ENCODE measurements at places on chromosomes 4 and X.

DNA sequence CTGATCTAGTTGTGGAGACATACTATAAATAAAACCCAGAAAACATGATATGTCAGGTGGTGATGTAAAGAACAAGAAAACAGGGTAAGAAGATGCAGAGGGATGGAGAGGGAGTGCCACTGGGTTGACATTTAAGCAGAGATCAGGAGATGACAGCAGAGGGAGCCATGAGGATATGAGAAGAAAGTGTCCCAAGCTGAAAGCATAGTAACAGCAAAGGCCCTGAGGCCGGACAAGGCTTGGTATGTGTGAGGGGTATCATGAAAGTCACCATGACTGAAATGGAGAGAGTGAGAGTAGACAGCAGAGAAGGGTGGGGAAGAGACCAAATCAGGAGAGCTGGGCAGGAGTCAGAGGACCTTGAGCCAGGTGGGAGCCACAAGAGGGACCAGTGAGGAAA, 3.4 kb downstream of the GPKOW start:
- DNase-seq, result no peak

GRCh38 chr4:2042204-2042946, 16.8 kb upstream of the NAT8L start:
- DNase-seq, result peak; percentile 49

- DNase-seq, result no peak
Measured at GRCh38 chrX:32141841-32142240, 1069.5 kb downstream of the DMD start.

GRCh38 chr4:64174247-64174882, 234.9 kb downstream of the TECRL start:
- DNase-seq, result no peak

- DNase-seq, result no peak
Measured at GRCh38 chr4:929096-929765, 2.9 kb downstream of the GAK start.

GRCh38 chr4:11416767-11417113, 12.0 kb downstream of the HS3ST1 start:
- DNase-seq, result no peak

GRCh38 chr4:88761861-88762523, 64.4 kb upstream of the NAP1L5 start:
- no peak for DNase-seq

- DNase-seq, result no peak
Measured at GRCh38 chr4:26839534-26839951, 21.1 kb upstream of the STIM2 start.

- no peak for DNase-seq
Measured at GRCh38 chr4:177356921-177357320, 47.2 kb downstream of the NEIL3 start.

All from HEK293T (cell line).